ENCODE measurements at places on chromosomes 3 and 15.

DNA sequence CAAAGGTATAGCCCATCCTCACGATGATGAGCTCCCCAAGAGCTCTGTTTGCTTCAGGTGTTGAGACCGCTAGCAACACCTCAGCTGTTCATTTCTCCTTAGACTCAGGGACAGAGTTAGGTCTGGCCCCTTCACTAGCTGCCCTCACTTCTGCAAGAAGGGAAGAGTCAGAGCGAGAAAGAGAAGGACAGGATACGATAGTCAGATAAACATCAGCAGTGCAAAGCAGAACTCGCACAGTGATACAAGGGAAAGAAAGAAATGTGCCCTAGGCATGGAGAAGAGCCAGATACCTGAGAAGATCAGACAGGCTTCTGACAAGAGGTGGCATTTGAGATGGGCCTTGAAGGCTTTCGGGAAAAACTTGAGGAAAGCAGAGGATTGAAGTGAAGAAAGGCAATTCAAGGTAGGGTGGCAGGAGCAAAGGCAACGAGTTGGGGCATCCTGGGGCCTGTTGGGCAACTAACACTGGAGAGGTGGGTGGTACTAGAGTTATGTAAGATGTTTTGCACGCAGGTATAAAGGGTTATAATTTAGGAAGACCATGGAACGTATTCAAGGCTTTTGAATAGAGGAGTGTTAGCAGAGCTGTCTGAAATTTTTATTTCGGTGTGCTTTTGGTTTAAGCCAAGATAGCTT is 106.0 kb downstream of the PGPEP1L start:
- no peak for DNase-seq

GRCh38 chr3:27526614-27527315 is 42.6 kb upstream of the SLC4A7 start:
- no peak for DNase-seq

DNA sequence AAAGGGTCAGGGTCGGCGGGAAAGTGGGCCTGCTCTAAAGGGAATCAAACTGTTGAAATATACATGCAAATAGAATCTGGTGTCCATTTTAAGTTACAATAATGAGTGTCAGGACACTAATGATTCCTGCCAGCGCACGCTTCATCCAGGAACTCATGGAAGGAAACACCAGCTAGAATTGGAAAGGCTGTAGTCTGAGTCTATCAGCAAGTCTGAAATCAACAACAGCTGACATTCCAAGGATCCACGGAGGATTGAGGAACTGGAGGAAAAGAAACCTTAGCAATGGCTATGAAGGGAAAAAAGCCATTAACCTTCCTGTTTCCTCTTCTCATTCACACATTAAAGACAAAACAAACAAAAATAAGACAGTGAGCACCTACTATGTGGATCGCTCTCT is 1063.1 kb downstream of the NTRK3 start:
- DNase-seq = no peak

- DNase-seq = no peak
Measured at GRCh38 chr3:108479224-108479623, 31.2 kb downstream of the MYH15 start.

- DNase-seq = no peak
Measured at GRCh38 chr3:188124184-188124583, 29.8 kb upstream of the LPP start.

GRCh38 chr3:21163956-21164355 is 587.1 kb downstream of the ZNF385D start:
- DNase-seq = peak; percentile 97

Data from G401 (cell line).